Jurkat, Clone E6-1 (cell line): ENCODE measurements at places on chromosomes 2 and 18.
A peak's percentile ranks its signal among the peaks of the same experiment; 100 is the strongest.

DNA sequence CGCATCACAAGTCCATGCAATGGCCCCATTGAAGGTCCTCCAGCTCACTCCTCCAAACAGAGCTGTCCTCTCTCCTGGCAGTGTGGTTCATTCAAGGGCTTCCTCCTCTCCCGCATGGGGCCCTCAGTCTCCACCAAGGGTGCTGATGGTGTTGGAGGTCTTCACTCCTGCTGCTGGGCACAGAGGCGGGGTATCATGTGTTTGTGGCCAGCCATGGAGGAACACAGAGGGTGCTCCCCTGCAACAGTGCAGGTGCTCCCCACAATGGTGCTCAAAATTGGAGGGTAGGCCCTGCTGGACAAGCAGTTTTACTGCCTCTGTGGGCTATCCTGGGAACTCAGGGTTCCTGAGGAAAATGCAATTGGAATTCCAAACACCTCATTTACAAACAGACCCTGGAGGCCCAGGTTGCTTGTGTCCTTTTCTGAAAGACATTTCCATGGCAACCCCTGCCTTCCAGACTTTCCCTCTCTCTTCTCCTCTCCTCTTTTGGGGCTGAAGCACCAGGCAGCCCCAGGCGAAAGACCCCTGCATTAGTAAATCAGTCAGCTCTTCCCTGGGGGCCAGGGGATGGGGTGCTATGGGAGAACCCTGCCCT lies 256.0 kb downstream of the HAUS1 start:
- no peak for DNase-seq

DNA sequence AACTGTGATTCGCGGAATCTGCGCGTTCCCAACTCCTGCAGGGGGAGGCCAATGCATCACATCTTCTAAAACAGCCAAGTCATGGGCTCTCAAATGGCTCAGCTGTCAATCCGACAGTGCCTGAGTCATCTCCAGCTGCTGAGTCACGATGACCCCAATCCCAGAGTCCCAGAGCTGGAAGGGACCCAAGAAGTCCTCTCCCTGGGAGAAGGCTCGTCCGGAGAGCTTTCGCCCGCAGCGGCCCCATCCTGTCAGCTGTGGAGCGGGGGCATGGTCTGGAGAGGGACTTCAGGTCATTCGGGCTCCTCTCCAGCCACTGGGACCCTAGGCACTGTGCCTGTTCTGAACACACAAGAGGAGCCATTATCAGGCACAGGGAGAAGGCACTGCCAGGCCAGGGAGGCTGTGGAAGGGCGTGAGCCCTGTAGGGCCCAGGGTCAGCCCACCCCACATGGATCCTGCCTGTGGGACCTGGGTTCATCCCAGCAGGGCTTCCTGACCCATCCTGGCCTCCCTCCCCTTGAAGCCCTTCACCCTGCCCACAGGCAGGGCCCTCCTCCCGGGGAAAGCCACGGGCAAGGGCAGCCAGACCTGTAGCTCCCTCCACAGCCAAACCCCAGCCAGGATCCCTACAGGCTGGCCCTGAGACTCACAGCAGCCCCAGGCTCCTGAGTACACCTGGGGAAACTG lies 47.6 kb upstream of the GPC1 start:
- DNase-seq = no peak

DNA sequence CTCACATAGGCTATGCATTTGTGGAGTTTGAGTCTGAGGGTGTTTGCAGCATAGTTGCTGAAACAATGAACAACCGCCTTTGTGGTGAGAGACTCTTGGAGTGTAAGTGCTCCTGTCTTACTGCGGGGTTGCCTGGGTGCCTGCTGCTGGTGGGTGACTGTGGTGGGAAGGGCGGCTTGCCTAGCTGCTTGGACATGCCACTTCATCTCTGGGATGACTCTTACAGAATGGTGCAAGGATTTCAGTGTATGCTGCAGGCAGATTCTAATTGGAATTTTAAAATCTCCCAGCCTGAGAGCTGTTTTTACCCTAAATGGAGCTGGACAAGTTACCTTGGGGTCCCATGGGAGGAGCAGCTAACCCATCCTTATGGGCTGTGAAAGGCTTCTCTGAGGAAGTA lies 50.1 kb downstream of the CYP27C1 start:
- no peak for DNase-seq

DNA sequence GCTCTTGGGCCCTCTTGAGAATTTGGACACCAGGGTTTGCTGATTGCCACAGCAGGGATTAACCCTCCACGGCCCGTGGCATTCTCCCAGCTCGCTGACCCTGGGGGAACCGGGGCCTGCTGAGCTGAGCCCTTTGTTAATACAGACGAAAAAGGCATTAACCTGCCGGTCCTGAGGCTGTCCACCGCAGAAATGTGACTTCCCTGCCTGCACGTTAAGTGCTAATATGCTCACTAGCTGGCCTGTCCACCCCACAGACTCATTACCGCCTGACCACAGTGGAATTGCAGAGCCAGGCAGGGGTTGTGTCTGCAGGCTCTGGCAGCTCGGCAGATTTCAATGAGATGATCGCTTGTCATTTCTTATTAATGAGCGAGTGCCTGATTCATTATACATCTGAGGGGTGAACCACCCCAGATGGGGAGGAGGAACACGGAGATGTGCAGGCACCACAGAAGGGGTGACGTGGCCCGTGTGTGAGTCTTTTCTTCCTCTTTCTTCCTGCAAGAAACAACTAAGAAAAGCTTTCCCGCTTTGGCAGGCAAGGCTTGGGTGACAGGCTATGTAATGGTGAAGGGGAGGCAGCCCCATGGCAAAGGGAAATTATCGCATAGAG lies 126.0 kb downstream of the GLI2 start:
- no peak for DNase-seq

DNA sequence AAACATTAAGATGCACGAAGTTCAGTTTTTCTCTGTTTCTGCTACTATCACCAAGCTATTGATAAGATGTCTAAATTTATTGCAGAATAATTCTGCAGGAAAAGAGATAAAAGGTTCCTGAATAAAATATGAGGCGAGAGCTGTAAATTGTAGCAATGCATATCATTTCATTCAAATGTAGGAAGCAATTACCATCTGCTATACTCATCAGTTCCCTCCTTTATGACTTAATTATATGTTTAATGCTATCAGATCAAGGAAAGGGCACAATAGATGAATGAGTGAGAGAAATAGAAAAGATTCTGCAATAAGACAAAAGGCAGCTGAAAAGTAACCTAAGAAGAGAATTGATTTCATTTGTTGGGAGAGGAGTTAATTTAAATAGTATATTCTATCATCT lies 108.2 kb upstream of the GALNT5 start:
- no peak for DNase-seq

DNA sequence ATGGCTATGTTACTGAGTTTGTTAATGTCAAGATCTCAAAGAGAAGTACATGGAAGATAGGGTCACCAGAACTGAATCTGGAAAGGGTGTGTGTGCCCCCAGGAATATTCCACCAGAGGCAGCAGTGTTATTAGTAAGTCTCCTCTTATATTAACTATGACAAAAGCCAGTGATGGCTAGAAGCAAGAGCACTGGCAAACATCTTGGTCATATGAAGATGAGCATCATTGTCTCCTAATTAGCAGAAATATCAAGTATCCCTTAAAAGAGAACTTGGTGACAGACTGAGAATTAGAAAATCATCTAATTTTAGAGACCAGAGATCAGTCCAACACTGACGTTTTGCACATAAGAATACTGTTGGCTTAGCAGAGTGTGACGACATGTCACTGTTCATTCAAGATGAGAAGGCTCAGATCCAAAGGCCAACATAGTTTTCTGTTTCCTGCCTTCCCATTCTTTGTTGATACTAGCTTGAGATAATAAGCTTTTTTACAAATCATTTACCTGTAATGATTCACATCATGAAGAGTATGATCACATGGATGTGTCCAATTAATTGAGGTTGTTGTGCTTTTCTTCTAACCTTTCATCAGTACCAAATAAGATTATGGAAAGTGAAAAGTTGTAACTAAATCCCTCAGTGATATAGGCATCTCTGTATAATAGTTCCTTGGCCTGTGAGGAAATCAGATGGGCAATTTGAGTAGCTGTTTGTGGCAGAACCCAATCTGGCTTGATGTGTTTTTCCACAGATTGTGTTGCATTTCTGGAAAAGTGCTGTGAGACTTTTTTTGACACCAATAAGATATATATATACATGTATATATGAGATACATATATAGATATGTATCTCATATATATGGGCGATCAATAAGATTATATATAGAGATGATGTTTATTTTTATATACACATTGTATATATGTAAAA lies 44.5 kb downstream of the MAPRE2 start:
- no peak for DNase-seq

DNA sequence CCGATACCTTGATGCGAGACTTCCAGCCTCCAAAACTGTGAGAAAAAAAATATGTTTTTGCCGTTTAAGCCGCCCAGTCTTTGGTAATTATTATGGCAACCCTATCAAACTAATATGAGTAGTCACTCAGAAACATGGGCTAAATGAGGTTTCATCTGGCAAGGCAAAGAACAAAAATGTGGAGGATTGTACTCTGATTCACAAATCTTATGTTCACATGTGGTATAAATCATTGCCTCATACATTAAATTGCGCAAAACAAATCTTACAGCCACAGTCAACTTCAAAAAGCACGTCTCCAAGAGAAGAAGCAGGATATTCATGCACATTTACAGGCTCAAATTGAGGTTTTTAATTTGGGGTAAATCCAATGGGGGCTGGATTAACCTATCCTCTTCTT lies 1435.4 kb upstream of the LRRTM1 start:
- DNase-seq = no peak

- DNase-seq = no peak
These were observed 69.1 kb upstream of the CTLA4 start for GRCh38 chr2:203798296-203799087.

GRCh38 chr2:33420726-33421125 lies 55.7 kb upstream of the RASGRP3 start:
- peak; percentile 31 for DNase-seq

GRCh38 chr18:44960580-44960979 lies 279.9 kb downstream of the SETBP1 start:
- DNase-seq = no peak

DNA sequence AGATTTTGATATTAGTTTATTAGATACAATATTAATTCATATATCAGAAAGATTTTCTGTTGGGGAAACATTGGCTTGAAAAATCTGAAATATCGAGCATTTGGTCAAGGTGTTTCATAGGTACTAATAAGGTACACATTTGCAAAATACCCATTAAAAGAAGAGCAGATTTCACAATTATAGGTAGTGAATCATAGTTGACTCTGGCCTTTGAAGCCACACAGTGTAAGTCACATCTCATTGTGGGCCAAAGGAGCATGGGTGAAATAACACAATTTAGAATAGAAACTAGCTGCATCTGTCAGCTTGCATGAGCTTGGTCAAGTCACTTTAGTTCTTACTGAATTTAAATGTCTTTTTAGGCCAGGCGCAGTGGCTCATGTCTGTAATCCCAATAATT lies 4.9 kb downstream of the KDM3A start:
- no peak for DNase-seq

DNA sequence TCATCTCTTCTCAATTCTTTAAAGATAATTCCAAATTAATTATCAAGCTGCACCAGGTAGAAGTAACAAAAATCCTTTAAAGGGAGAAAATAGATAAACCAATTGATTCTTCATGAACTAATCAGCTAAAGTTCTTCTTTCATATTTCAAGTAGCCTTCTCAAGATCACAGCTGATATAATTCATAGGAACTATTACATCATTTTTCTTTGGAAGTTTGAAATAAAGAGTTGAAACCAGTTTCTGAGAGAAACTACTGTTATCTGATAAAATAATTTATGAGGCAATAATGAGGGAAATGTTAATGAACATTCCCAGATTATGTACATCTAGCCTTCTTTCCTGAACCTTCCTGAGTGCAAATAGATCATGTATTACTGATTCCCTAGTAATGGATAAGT lies 484.9 kb downstream of the METTL4 start:
- no peak for DNase-seq

DNA sequence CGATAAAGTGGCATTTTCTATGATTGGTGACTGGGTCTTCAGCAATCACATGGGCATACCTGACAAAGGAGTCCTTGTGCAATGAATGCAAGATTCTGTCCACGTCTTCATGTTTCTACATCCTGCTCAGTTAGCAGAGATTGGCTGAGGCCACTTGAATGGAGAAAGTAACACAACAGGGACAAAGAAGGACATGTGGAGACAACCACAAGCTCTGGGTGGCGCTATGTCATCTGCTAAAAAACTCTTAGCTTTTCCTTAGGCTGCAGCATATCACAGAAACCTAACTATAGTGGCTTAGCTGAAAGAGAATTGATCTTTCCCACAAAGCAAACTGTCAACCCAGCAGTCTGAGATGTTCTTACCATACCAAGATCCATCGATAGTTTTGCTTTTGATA lies 1109.7 kb downstream of the SOCS6 start:
- DNase-seq = peak; percentile 1

DNA sequence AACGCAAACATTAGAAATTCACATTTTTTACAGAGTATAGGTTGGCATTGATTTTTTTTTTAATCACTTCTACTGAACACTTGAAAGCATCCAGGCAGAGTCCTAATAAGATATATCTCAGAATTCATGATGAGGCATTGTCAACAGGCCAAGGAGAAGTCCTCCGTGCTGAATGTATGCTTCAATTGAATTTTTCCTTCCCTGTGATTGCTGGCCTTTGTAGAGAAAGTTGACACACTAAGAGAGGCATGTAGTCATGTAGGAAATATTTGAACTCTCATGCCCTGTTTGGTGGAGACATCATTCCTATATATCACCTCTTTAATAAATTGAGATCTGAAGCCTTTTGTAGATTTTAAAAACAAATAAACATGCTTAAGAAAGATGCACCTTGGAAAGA lies 844.9 kb downstream of the CPS1 start:
- no peak for DNase-seq

- no peak for DNase-seq
These were observed 711 bp downstream of the DOK6 start for GRCh38 chr18:69401226-69401971.

- no peak for DNase-seq
These were observed 68.5 kb upstream of the ITGA6 start for GRCh38 chr2:172358691-172359556.

DNA sequence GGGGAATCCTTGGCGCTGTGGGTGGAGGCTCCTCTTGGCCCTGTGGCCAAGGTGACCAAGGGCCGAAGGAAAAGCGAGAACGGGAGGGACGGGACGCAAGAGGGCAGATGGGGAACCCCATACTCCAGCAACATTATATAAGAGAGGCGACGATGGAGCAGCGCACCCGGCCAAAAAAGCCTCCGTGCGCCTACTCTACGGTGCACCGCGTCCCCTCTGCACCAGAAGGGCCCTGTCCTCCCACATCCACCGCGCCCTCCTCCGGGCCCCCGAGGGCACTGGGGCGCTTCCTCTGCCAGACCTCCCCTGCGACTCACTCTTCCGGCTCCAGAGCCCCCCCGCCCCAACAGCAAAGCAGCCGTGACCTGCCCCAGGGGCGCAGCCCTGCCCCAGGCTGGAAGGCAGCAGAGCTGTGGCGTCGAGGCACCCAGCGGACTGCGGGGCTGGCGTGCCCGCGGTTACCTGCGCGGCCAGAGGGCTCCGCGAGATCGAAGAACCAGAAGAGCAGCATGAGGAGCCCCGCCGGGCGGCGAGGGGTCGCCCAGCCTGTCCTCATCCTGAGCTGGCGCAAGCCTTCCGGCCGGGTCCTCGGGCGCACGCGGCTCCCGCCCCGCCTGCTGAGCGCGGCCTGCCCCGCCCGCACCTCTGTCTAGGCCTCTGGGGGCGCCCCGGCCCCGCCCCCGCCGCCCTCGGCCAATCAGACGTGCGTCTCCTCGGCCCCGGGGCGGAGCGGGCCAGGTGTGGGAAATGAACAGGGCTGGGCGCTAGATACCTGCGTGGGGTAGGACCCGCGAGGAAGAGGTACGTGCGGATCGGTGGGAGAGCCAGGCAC lies 106.3 kb upstream of the CD302 start:
- DNase-seq = no peak

GRCh38 chr2:203453858-203454451 lies 81.1 kb downstream of the RAPH1 start:
- DNase-seq = peak; percentile 42
